ENCODE measurements at places on chromosomes 2 and 18.

GRCh38 chr2:51329512-51329911 is 297.6 kb upstream of the NRXN1 start:
- no peaks in the 10 kb centered on the region for H3K36me3 ChIP-seq
- H3K4me1 ChIP-seq, result no peaks in the 10 kb centered on the region
- no peak overlapping the region for H3K4me3 ChIP-seq
- no peak for DNase-seq
- no peaks in the 10 kb centered on the region for H3K27me3 ChIP-seq

DNA sequence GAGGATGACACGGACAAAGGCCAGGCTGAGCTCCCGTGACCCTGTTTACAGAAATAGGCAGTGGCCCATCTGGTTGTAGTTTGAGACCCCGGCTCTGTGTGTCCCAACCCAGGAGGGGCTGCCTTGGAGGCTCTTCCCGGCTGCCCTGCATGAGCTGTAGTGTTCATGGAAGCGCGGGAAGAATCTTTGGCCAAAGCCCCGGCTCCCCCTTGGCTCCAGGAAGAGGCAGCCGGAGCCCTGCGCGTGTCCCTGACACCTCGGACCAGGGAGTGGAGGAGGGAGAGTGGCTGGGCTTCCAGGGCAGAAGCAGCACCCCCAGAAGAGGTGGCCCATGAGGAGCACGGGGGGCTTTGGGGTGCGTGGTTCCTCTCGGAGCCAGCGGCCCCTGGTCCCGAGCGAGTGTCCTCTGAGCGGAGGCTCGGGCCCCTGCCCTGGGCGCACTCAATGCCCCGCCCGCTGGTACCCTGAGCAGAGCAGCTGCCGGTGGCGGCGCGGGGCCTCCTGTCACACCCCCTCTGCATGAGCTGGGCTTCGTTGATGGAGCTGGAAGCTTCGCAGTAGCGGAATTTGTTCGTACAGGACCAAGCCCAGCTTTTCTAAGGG is 21.7 kb downstream of the GPR35 start:
- no peak overlapping the region for H3K27ac ChIP-seq
- H3K27me3 ChIP-seq, result no peaks in the 10 kb centered on the region
- no peak overlapping the region for H3K4me3 ChIP-seq
- no peaks in the 10 kb centered on the region for H3K36me3 ChIP-seq

DNA sequence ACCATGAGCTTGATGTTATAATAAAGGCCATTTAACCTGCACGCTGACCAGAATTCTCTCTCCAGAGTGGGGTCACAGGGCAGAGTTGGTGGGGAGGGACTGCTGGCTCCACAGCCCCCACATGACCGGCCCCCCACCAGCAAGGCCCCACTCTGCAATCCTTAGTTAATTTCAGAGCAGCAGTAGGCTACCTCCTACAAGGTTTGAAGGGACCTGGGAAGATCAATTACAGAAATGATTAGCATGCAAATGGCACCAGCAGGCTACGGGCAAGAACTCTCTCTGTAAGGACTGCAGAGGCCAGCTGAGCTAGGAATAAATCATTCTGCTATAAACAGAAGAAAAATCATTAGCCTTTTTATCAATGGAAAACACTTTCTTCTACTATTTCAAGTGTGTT is 135.3 kb downstream of the C1D start:
- no peaks in the 10 kb centered on the region for H3K27me3 ChIP-seq
- no peak for DNase-seq
- no peaks in the 10 kb centered on the region for H3K36me3 ChIP-seq
- H3K4me3 ChIP-seq, result no peak overlapping the region

DNA sequence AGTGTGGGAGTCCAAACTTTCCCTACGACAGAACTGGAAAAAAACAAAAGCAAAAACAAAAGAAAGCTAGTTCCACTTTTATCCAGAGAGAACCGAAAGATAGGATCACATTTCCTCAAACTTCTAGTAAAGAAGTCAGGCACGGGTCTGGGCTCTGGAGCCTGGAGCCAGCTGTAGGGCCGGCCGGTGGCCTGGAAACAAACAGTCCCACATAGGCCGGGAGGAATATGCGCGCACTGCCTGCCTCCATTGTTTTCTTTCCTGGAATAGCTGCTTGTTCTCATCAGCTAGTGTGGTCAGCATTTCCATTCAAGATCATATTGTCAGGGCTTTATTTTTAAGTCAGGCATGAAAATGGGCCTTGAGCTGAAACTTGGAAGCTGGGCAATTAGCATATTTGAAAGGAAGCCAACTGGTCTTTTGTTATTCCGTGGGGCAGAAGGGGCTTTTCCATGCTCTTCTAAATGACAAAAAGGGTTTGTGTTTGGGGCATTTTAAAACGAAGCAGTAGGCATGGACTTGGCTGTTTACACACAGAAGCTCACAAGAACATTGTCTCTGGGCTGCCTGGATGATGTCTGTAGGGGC is 58.7 kb upstream of the RFX8 start:
- DNase-seq, result no peak
- H3K4me3 ChIP-seq, result no peak overlapping the region
- H3K27ac ChIP-seq, result no peak overlapping the region
- H3K27me3 ChIP-seq, result no peaks in the 10 kb centered on the region
- H3K36me3 ChIP-seq, result no peaks in the 10 kb centered on the region
- H3K4me1 ChIP-seq, result no peaks in the 10 kb centered on the region

Measured in GM12878 (cell line).